ENCODE measurements at places on chromosomes 11 and 22. TPM values are rescaled to one million over a fixed set of nuclear protein-coding genes. Genes with fewer than 3 reads are reported as not detected.
A peak's percentile ranks its signal among the peaks of the same experiment; 100 is the strongest.

DNA sequence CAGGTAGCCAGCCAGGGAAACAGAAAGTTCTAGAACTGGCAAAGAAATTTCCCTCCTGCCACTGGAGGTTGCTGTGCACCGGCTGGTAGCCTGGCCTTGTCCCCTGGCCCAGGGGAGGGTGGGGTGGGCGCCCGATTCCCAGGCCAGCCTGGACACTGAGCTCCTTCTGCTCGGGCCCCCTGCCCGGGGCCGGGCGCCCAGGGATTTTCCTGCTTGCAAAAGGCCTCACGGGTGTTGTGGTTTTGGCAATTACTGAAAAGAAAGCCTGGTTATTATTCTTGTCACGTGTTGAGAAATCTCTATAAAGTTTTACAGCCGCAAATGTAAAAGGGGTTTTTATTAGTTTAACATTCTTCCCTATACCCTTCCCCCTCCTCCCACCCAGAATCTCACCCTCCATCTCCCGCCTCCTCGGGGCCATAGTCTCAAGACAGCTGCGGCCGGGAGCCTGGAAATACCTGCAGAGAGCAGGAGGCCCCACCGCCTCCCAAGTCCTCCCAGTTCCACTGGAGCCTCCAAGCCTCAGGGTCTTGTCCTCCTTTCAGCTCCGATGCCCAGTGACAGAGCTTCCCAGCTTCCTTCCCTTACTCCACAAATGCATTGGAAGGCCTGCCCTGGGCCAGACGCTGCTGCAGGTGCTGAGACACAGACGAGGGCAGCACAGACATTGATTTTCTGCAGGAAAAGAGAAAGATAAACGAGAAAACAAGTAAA is 1515.6 kb downstream of the TBC1D22A start:
- peak; percentile 69 for DNase-seq

FAM181B gene
- total RNA-seq: not detected

DNA sequence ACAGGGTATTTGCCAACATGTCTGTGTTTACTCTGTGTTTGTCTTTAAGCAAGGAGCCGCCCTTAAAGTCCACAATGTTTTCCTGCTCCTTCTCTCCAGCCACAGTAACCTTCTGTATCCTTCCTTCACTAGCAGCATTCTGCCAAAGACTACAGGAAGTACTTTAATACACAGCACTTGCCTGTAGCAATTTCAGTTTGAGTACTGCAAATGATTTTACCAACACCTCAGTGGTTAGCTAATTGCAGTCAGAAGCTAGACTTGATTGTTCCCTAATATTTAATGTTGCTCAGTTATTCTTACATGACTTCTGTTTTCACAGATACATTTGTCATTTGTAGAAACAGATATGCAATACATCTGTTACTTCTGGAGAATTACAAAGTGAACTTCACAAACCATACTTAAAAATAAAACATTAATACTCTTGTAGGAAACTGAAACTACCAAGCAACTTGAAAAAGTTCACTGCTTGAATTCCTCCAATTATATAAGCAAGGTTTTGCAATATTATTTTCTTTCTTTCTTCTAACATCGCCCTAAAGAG is 69.1 kb downstream of the FCHSD2 start:
- no peak for DNase-seq

OR4S2 gene
- not detected for total RNA-seq

GRCh38 chr11:58685973-58686722 is 45.6 kb downstream of the GLYAT start:
- DNase-seq: no peak

GUCY1A2 gene
- 7.7 TPM for total RNA-seq

GRCh38 chr11:352456-353031 is 16.8 kb upstream of the B4GALNT4 start:
- DNase-seq: no peak

KCNQ1 gene
- total RNA-seq: 45.4 TPM

PPP6R2 gene
- 138 TPM for total RNA-seq

SLC22A8 gene
- not detected for total RNA-seq

GRCh38 chr11:3223932-3224381 is 5.3 kb upstream of the MRGPRG start:
- DNase-seq: no peak

C22orf15 gene
- total RNA-seq: 5.8 TPM

DNA sequence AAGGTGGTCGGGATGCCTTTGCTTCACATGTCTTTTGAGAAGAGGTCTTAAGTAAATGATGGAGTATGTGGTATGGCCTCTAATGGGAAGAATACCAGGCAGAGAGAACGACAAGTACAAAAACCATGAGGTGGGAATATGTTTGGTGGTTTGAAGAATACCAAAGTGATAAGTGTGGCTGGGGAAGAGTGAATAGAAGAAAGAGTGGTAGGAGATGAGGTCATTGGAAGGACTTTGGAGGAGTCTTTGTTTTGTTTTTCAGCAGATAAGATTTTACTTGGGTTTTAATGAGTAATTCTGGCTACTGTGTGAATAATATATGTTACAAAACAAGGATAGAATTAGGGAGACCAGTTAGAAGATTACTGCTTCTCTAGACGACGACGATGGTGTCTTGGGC is 515.4 kb downstream of the RAB38 start:
- DNase-seq: no peak

- no peak for DNase-seq
Measured at GRCh38 chr22:33597274-33597985, 322.8 kb downstream of the LARGE1 start.

DNA sequence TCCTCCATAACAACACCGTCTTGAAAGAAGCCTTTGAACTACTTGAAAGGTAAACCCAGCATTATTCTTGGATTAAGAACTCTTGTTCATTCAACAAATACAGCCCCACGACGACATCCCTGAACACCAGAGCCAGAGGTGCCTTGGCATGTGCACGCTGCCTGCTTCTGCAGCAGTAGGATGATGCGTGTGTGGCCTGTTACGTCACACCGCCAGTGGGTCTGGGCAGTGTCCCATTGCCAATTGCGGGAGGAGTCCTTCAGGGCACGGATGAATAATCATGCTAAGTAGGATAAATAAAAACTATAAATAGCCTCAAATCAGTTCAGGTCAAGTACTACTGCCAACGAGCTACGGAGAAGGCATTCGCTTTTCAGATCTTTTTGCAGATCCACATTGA is 380.5 kb downstream of the SHANK2 start:
- no peak for DNase-seq

DNA sequence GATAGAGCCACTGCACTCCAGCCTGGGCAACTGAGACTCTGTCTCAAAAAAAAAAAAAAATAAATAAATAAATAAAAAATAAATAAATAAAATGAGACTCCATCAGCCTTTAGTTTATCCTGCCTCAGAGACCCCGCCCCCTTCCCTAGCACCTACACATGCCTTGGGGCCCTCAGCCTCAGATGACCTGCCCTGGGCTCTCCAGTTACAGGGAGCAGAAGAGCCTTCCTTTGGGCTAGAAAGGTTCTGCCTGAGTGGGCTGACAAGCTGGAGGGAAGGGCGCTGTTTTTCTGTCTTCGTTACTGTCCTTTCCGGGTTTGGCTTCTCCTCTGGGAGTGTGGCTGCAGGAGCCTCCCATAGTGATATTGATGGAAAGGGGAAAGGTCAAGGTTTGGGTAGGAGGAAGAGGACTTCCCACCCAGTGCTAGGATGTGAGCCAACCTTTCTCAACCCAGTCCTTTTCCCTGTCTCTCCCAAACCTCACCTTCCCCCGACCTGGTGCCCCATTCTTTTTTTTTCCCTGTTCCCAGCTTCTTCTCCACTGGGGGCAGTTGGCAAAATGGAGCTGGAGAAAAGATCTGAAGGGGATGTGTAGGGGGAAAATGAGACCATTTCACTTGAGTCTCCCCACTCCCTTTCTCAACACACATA is 1.5 kb upstream of the SF3B2 start:
- no peak for DNase-seq

GRCh38 chr11:110757962-110758755 is 45.9 kb upstream of the ARHGAP20 start:
- no peak for DNase-seq

DNA sequence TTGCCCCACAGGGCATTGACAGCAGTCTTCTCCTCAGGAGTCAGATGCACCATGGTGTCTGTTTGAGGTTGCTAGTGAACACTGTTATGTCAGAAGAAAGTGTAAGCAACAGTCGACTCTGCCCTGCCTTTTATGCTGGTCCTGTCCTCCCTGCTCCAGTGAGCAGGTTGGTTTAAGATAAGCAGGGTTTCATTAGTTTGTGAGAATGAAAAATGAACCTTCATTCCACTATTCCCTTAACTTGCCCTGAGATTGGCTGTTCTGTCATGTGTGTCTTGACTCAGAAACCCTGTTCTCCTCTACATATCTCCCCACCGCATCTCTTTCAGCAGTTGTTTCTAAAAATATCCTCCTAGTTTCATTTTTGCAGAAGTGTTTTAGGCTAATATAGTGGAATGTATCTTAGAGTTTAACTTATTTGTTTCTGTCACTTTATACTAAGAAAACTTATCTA is at the start of gene HBD:
HBD (minus strand) TSS at position 103 of the 454 bp plus-strand sequence; CDS start at position 53, 50 bp downstream.
- no peak for DNase-seq

VSTM5 gene
- 2.3 TPM for total RNA-seq

DNA sequence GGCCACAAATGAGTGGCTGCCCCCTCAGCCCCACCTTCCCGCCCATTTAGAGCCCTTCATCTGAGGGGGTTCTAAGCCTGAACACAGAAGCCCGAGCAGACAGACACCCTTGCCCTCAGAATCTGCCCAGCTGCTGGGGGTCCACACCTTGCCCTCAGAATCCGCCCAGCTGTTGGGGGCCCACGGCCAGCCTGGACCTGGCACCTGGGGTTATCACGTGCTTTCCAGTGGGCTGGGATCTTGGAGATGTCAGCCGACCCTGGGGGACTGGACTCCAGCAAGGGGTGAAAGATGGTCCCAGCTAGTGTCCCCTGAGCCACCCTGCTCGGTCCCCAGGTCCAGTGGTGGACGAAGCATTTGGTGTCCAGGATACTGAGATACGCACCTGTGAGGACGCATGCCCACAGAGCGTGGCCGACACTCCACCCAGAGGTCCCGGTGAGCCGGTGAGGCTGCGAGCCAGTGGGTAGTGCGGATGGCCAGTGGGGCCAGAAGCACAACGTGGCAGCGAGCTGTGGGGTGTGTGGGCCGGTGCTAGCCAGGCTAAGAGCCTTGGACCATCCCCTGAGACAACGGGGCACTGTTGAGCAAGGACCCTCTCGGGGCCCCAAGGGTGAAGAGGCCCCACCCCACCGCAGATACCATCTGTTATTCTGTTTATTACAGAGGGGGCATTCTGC is 3.1 kb upstream of the CTSD start:
- peak; percentile 19 for DNase-seq

GRCh38 chr11:12741671-12742216 is 67.5 kb downstream of the TEAD1 start:
- no peak for DNase-seq

GRCh38 chr11:43952401-43953342 is 10.2 kb downstream of the C11orf96 start:
- DNase-seq: no peak

GRCh38 chr11:131771471-131771870 is 401.1 kb downstream of the NTM start:
- DNase-seq: no peak

GRCh38 chr11:106156290-106156937 is 79.0 kb downstream of the AASDHPPT start:
- peak; percentile 24 for DNase-seq

DNA sequence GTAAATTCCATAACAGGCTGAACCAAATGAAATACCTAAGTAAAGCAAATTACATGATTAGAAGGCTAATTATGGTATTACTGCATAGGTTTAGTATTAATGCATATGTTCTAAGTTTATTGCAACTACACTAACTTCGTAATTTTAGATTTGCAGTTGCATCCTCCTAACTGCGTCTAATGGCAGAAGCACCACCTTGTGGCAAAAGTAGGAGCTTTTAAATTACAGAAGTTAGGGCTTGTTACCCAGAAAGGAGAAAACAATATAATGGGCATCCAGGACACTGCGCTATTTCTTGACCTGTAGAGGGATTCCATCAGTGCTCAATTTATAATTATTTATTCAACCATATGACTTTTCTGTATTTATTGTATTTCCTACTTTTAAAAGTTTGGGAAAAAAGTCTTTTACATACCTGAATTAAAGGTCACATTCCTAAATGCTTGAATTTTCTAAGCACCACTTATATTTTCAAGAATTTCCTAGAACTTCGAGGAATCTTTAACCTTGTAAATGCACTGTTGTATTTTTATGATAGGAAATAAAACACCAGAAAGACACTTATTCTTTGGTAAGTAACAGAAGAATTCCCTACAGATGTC is 16.3 kb upstream of the GPR83 start:
- DNase-seq: no peak

DNA sequence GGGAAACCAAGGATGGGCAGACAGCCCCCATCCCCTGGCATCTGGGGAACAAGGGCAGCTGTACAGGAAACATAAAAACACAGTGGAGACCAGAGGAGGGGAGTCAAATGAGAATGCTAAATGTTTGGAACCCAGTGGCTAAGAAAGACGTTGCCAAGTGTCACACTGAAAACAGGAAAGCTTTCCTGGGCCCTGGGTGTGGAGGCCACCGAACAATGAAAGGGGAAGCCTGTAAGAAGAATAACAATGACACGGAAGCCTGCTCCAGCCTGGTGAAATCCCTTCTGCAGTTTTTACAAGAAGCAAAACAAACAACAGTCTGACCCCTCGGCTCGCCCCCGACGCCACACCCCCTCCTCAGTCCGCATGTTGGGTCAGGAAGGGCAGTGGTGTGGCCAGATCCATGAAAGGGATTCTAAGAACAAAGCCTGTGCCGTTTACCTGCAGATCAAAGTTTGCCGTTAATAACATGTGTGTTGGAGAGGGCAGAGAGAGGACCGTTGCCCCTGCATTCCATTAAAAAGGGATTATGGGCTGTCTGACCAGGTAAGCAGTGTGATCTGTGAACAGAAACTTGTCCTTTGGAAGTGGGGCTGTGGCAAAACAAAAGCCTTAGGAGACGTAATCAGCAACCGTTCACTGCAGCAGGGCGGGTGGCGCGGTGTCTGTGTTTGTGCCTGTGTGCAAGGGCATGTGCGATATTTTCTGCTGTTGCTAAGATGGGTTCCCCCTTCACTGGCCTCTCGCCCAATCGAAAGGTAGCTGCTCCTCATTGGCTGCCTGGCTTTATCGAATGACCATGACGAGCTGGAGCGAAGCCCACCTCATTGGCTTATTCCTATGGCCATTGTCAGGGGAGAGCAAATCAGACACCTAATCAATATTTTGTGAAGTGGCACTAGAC is 113.7 kb upstream of the BLID start:
- DNase-seq: peak; percentile 53

GRCh38 chr11:124788521-124788920 is 11.7 kb downstream of the MSANTD2 start:
- DNase-seq: no peak

- no peak for DNase-seq
Measured at GRCh38 chr22:37525073-37525745, 6.0 kb upstream of the CARD10 start.

OR5W2 gene
- total RNA-seq: not detected

DNA sequence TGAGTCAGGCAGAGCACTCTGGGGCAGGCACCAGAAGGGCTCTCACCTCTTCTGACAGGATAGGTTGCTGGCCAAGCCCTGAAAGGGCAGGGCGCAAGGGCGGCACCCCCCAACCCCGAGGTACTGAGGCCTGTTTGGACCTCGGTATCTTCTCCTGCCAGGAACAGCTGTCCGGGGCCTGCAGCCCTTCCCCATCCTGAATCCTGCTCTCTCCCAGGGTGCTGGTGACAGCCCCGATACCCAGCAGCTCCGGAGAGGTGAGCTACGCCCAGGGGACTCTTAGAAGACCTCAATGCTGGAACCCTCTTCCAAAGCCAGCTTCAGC is 79.1 kb downstream of the PHF21B start:
- no peak for DNase-seq

GRCh38 chr22:36725366-36726006 is 21.9 kb upstream of the CACNG2 start:
- peak; percentile 40 for DNase-seq

GRCh38 chr11:69462106-69462951 is 19.1 kb upstream of the LINC01488 start:
- no peak for DNase-seq

All from upper lobe of left lung (tissue), 6 donors.